ENCODE measurements at places on chromosomes 2 and 18. TPM values are rescaled to one million over a fixed set of nuclear protein-coding genes. Genes with fewer than 3 reads are reported as not detected.

- H3K36me3 ChIP-seq = no peaks in the 10 kb centered on the region
Observed at GRCh38 chr2:223270548-223270947, 218.6 kb downstream of the KCNE4 start.

GRCh38 chr18:23588836-23589560, 2.7 kb upstream of the NPC1 start:
- H3K4me3 ChIP-seq = no peak overlapping the region
- no peaks in the 10 kb centered on the region for H3K36me3 ChIP-seq
- H3K27ac ChIP-seq = no peak overlapping the region
- peaks cover 7% of the 10 kb centered on the region for H3K4me1 ChIP-seq
- DNase-seq = no peak
- no peaks in the 10 kb centered on the region for H3K27me3 ChIP-seq

DNA sequence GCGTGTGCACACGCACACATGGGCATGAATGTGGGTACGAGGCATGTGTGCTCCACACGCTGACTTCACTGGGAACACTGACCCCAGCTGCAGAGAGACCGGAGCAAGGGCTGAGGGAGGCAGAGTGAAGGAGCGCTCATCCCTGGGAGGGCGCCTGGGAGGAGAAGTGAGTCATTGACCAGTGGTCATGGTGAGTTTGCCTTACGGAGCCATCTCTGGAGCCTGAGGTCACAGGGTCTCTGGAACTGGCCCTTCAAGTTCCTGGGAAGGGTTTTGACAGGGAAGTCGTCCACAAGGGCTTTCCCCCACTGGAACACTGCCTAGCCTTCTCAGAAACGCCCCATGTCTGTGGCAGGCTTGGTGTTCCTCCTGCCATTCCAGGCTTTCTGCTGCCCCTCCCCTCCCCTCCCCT, 14.3 kb upstream of the TMEM185B start:
- no peaks in the 10 kb centered on the region for H3K27me3 ChIP-seq
- no peak for DNase-seq
- peaks cover 12% of the 10 kb centered on the region for H3K4me1 ChIP-seq
- H3K27ac ChIP-seq = no peak overlapping the region
- H3K36me3 ChIP-seq = no peaks in the 10 kb centered on the region
- H3K4me3 ChIP-seq = no peak overlapping the region

GRCh38 chr18:24915547-24915946, 436.4 kb downstream of the ZNF521 start:
- H3K4me3 ChIP-seq = no peak overlapping the region
- no peaks in the 10 kb centered on the region for H3K36me3 ChIP-seq

DNA sequence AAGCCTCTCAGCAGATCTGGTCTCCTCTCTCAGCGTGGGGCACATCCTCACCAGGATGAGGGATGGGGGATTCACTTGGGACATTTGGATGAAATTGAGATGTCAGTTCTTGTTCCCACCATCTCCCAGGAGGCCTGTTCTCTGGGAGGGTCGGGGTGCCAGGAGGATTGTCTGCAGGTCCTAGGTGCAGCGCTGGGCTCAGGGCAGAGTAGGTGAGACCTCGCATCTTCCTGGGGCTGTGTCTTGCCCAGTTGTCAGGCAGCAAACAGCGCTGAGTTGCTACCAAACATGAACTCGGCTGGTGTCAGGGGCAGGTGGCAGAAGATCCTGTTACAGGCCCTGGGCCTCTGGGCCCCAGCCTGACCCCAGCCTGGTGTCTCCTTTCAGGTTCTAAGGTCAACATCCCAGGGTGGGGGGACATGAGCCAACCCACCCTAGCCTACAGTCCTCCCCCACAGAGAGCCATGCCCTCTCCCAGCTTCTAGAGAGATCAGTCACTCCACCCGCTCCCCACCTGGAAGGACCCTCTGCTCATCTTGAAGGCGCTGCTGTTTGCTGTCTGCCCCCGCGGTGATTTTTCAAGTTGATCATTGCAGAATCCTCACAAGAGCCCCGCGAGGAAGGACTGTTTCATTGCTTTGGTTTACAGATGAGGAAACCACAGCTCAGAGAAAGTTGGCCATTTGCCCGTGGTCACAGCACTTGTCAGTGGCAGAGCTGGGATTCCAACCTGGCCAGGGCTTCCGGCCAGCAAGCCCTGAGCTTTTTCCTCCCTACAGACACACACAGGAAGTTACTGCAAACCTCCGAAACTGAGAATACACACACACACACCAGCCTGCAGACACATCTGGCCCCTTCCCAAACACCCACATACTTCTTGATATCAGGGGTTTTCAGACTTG, 83.9 kb downstream of the STPG4 start:
- DNase-seq = peak; percentile 86
- H3K27me3 ChIP-seq = no peaks in the 10 kb centered on the region
- H3K27ac ChIP-seq = peak overlapping the region; percentile 6

DNA sequence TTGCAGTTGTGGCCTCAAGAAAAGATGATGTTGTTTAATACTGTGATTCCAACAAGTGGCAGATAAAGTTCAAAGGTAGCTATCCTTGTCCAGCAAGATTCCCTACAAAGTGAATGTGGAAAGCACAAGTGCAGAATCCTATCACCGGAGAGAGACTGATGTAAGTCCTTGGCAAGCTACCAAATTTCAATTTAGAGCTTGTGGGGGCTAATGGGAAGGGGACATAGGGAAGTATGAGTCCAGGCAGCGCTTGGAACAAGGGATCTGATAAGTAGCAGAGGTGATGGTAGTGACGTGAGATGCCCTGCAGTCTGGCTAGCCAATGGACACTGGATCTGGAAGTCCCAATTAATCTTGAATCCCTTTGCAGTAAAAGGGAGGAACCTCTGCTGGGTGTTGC, 165.2 kb upstream of the DTNA start:
- no peaks in the 10 kb centered on the region for H3K36me3 ChIP-seq
- DNase-seq = no peak
- no peak overlapping the region for H3K27ac ChIP-seq

DNA sequence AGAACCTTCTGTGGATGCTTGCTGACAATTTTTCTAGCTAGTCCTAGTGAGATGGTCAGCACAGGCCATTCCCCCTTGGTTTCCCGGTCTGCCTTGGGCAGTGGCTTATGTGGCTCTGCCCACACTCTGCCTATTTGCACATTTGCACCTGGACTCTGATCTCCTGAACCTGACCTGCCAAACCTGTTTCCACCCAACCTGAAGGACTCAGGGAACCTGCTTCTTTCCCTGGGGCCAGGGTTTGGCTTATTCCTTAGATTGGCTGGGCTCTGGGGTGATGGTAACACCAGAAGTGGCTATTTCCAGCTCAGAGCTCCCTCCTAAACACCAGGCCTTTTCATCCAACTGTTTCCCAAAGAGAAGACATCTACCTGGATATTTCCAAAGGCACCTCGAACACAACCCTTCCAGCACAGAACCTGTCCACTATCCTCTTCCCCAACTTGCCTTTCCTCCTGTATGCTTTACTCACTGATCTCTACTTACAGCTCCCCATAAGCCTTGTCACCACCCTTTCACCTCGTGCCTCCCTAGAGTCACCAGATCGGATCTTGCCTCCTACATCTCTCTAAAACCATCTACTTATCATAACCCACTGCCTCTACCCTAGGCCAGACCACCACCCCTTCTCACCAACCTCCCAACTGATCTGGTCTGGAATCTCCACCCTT, 5.8 kb upstream of the MTA3 start:
- DNase-seq = no peak
- H3K27ac ChIP-seq = no peak overlapping the region
- H3K27me3 ChIP-seq = no peaks in the 10 kb centered on the region
- peaks cover 19% of the 10 kb centered on the region for H3K4me1 ChIP-seq

GRCh38 chr2:10397878-10398277, 50.2 kb downstream of the ODC1 start:
- H3K4me1 ChIP-seq = peaks cover 8% of the 10 kb centered on the region
- DNase-seq = no peak
- no peaks in the 10 kb centered on the region for H3K27me3 ChIP-seq
- no peak overlapping the region for H3K4me3 ChIP-seq

DNA sequence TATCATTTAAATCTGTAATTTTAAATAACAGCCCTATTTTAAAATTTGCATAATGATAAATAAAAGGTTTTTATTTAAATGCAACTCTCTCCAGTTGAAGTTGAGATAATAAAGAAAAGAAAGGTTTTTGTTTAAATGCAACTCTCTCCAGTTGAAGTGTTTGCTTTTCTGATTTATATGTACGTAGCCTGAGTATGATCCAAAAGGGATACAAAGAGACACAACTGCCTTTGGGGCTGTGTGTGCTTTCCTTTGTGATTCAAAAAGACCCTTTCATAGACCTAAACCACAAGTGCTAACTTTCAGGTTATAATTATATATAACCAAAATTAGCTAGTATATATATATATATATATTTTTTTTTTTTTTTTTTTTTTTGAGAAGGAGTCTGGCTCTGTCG, 76.2 kb upstream of the MFF start:
- H3K36me3 ChIP-seq = no peaks in the 10 kb centered on the region
- no peak for DNase-seq

- no peaks in the 10 kb centered on the region for H3K4me1 ChIP-seq
- H3K27ac ChIP-seq = no peak overlapping the region
- no peak overlapping the region for H3K4me3 ChIP-seq
- DNase-seq = no peak
- no peaks in the 10 kb centered on the region for H3K36me3 ChIP-seq
- H3K27me3 ChIP-seq = no peaks in the 10 kb centered on the region
Observed at GRCh38 chr18:8003878-8004675, 437.0 kb downstream of the PTPRM start.

GRCh38 chr2:159106109-159106508, 137.7 kb downstream of the TANC1 start:
- DNase-seq = no peak
- H3K27me3 ChIP-seq = no peaks in the 10 kb centered on the region
- H3K4me3 ChIP-seq = no peak overlapping the region
- no peaks in the 10 kb centered on the region for H3K4me1 ChIP-seq

GRCh38 chr2:39781697-39782096, 2.6 kb upstream of the THUMPD2 start:
- no peak overlapping the region for H3K27ac ChIP-seq
- DNase-seq = no peak
- H3K4me1 ChIP-seq = peaks cover 4% of the 10 kb centered on the region
- H3K27me3 ChIP-seq = no peaks in the 10 kb centered on the region
- H3K36me3 ChIP-seq = no peaks in the 10 kb centered on the region

- no peak overlapping the region for H3K4me3 ChIP-seq
- no peaks in the 10 kb centered on the region for H3K27me3 ChIP-seq
- H3K36me3 ChIP-seq = no peaks in the 10 kb centered on the region
- H3K4me1 ChIP-seq = no peaks in the 10 kb centered on the region
- no peak for DNase-seq
Observed at GRCh38 chr2:237213315-237214022, 127.8 kb downstream of the COPS8 start.

DNA sequence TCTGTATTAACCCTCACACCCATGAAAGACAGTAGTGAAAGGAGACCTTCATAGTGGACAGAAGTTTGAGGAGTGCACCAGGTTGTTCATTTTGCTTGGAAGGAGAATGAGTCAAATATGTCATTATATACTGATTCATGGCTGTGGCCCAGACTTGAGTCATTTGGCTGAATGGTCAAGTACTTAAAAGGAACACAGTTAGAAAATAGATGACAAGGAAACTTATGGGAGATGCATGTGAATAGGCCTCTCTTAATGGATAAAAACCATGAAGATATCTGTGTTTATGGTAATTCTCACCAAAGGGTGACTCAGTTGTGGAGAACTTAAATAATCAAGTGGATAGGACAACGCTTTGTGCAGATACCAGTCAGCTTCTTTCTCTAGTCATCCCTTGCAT, 524.7 kb upstream of the CNTNAP5 start:
- H3K36me3 ChIP-seq = no peaks in the 10 kb centered on the region
- no peak for DNase-seq
- H3K4me3 ChIP-seq = no peak overlapping the region
- no peaks in the 10 kb centered on the region for H3K4me1 ChIP-seq
- H3K27me3 ChIP-seq = no peaks in the 10 kb centered on the region

DNA sequence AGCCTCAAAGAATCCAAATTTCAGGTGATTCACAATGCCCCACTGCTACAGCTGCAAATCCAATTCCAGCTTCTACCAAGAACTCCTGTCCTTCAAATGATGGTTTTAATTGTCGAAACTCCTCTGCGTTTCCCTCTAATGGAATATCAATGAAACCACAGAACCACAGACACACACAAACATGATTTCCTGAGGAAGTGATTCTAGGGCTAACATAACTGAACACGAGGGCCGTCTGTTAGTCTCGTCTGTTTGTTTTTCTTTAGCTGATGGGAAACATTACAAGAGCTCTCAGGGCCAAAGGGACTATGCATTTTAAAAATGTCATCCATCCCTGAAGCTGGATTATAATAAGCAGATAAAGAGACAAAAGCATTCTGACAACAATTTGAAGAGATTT, 59.4 kb downstream of the RNF152 start:
- DNase-seq = peak; percentile 7
- H3K27me3 ChIP-seq = no peaks in the 10 kb centered on the region

GRCh38 chr2:138910427-138910826, 130.2 kb upstream of the NXPH2 start:
- no peak overlapping the region for H3K4me3 ChIP-seq
- H3K27ac ChIP-seq = no peak overlapping the region
- no peaks in the 10 kb centered on the region for H3K4me1 ChIP-seq
- no peaks in the 10 kb centered on the region for H3K36me3 ChIP-seq
- H3K27me3 ChIP-seq = no peaks in the 10 kb centered on the region
- no peak for DNase-seq

DNA sequence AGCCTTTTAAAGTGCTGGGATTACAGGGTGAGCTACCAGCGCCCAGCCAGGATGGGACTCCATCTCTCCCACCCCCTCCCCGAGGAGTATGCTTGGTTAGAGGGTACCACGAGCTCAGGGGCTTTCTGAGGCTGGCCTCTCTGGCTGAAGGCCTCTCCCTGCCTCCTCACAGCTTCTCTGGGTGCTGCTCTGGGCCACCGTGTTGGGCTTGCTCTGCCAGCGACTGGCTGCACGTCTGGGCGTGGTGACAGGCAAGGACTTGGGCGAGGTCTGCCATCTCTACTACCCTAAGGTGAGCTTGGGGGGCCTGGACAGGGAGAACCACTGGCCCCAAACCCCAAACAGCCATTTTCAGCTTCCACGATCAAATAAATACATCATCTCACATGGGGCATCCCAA, 2.9 kb downstream of the SLC11A1 start:
- H3K27me3 ChIP-seq = no peaks in the 10 kb centered on the region
- DNase-seq = no peak
- no peaks in the 10 kb centered on the region for H3K36me3 ChIP-seq
- no peaks in the 10 kb centered on the region for H3K4me1 ChIP-seq
- no peak overlapping the region for H3K27ac ChIP-seq
- no peak overlapping the region for H3K4me3 ChIP-seq

GPR39 gene
- total RNA-seq = 0.23 TPM

ADGRF3 gene
- 2.8 TPM for total RNA-seq

NUP35 gene
- total RNA-seq = 20.0 TPM

ELOA2 gene
- total RNA-seq = not detected

STPG4 gene
- total RNA-seq = not detected

KCNG2 gene
- total RNA-seq = not detected

POTEC gene
- not detected for total RNA-seq

TNFAIP6 gene
- total RNA-seq = 1.3 TPM

SMYD1 gene
- not detected for total RNA-seq

CD302 gene
- 2.1 TPM for total RNA-seq

SLC11A1 gene
- 0.56 TPM for total RNA-seq

HAAO gene
- total RNA-seq = 41.6 TPM

CPO gene
- not detected for total RNA-seq

PRSS56 gene
- total RNA-seq = not detected
